ENCODE measurements at places on chromosomes 12 and 14. TPM values are rescaled to one million over a fixed set of nuclear protein-coding genes. Genes with fewer than 3 reads are reported as not detected.

The OR4K2 gene
- total RNA-seq = not detected

The KRT5 gene
- total RNA-seq = 3.3 TPM

The BATF gene
- total RNA-seq = not detected

The KRT79 gene
- total RNA-seq = not detected

The GIT2 gene
- total RNA-seq = 26.7 TPM

The CCDC196 gene
- total RNA-seq = not detected

The B4GALNT3 gene
- 2.3 TPM for total RNA-seq

The TMTC1 gene
- 159 TPM for total RNA-seq

The SLC17A8 gene
- not detected for total RNA-seq

The OAS1 gene
- 14.0 TPM for total RNA-seq

The NFE2 gene
- 1.4 TPM for total RNA-seq

The PMEL gene
- total RNA-seq = 0.53 TPM

The KRT6A gene
- total RNA-seq = not detected

The RNF212B gene
- total RNA-seq = not detected

The FAM161B gene
- 4.4 TPM for total RNA-seq

The KSR2 gene
- total RNA-seq = not detected

The PPFIA2 gene
- not detected for total RNA-seq

The ATP2A2 gene
- total RNA-seq = 959 TPM

The GPR65 gene
- 0.05 TPM for total RNA-seq

The INF2 gene
- 87.3 TPM for total RNA-seq

The MAP1LC3B2 gene
- 0.48 TPM for total RNA-seq

The SMCO2 gene
- total RNA-seq = not detected

The HOXC9 gene
- total RNA-seq = 9.6 TPM

The NXPH4 gene
- 4.3 TPM for total RNA-seq

The TMPRSS12 gene
- not detected for total RNA-seq

The REP15 gene
- 2.8 TPM for total RNA-seq

The MSRB3 gene
- total RNA-seq = 47.3 TPM

The LAG3 gene
- total RNA-seq = 0.57 TPM

The TAS2R42 gene
- total RNA-seq = not detected

The C1S gene
- 85.7 TPM for total RNA-seq

The PRPH gene
- total RNA-seq = not detected

The CLEC9A gene
- not detected for total RNA-seq

The OR6C2 gene
- total RNA-seq = not detected

The TMEM263 gene
- 77.9 TPM for total RNA-seq

The PCED1B gene
- total RNA-seq = 2.8 TPM

The CACNB3 gene
- 8.5 TPM for total RNA-seq

The RAD51B gene
- total RNA-seq = 70.0 TPM

The KRT6C gene
- total RNA-seq = not detected

The CCT2 gene
- total RNA-seq = 297 TPM

The OAS2 gene
- total RNA-seq = 9.1 TPM

The OR4E2 gene
- not detected for total RNA-seq

The SLC24A4 gene
- total RNA-seq = not detected

The ACSM4 gene
- not detected for total RNA-seq

The NOS1 gene
- total RNA-seq = not detected

The GLS2 gene
- total RNA-seq = not detected

The SLC2A14 gene
- total RNA-seq = not detected

The BDKRB2 gene
- total RNA-seq = 0.26 TPM

The IL26 gene
- not detected for total RNA-seq

The HDAC7 gene
- total RNA-seq = 13.8 TPM

All from myocyte (in vitro differentiated cells).